ENCODE measurements at places on chromosomes 1 and 21.

GRCh38 chr1:12771186-12771585 lies 2.4 kb upstream of the PRAMEF12 start:
- DNase-seq, result no peak

DNA sequence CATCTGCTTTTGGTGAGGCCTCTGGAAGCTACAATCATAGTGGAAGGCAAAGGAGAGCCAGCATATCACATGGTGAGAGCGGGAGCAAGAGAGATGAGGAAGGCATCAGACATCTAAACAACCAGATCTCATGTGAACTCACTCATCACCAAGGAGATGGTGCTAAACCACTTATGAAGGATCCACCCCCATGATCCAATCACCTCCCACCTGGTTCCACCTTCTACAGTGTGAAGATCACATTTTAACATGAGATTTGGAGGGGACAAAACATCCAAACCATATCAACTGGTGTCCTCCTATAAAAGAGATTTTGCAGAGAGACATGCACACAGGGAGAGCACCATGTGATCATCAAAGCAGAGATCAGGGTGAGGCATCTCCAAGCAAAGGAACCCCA lies 578.6 kb downstream of the MATN1 start:
- no peak for DNase-seq

GRCh38 chr1:110610696-110611286 lies 4.6 kb upstream of the KCNA2 start:
- no peak for DNase-seq

- no peak for DNase-seq
These were observed 26.3 kb downstream of the PER3 start for GRCh38 chr1:7810395-7810794.

DNA sequence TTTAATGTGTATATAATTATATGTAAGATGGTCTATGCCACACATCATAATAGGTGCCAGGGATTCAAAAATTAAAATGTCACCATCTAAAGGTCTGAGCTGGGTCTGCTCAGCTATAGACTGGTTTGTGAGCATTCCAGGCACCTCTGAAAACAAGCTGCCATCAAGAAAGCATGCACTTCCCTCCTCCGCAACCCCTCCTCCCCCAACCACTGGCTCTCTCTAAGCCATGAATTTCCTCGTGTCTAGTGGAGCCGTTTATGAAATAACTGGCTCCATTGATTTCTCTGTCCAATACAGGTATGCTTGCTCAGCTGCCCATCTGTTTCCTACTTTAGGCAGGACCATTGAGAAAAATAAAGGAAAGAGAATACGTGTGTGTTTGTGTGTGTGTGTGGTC lies 522.6 kb upstream of the PLXNA2 start:
- no peak for DNase-seq

- DNase-seq, result no peak
These were observed 167.1 kb downstream of the TGFBR3 start for GRCh38 chr1:91718877-91719276.

DNA sequence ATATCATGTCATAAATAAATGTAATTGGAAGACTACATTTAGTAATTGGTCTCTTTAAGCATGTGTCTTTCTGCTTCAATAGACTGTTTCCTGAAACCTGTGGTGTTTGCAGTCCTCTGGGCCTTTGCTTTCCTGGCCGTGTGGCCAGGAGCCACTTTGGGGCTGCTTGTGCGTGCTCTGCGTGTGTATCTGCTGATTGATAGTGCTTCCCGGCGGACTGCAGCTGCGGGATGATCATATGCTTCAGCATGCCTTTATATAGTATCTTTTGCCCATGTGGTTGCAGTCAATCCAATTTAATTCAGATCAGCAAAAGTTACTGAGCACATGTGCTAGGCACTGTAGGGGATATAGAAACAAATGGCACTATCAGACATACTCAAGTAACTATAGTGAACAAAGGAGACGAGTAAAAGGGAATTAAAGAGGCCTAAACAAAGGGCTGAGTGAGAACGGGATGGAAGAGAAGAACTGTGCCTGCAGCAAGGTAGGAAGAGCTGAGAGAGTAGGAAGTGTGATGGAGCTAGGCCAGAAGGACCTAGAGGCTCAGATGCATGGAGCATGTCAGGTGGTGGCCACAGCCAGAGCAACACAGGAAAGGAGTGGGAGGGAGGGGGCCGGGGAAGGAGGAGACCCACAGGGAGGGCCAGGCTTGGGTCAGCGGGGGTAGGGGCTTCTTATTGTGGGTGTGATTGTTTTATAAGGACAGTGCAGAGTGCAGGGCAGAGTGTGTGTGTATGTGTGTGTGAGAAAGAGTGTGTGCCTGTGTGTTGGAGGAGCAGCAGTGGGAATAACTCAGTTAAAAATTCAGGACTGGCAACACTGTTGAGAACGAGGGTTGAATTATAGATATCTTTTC lies 27.2 kb upstream of the TTF2 start:
- DNase-seq, result no peak

- DNase-seq, result no peak
These were observed 25.2 kb upstream of the TMEM200B start for GRCh38 chr1:29148656-29149491.

DNA sequence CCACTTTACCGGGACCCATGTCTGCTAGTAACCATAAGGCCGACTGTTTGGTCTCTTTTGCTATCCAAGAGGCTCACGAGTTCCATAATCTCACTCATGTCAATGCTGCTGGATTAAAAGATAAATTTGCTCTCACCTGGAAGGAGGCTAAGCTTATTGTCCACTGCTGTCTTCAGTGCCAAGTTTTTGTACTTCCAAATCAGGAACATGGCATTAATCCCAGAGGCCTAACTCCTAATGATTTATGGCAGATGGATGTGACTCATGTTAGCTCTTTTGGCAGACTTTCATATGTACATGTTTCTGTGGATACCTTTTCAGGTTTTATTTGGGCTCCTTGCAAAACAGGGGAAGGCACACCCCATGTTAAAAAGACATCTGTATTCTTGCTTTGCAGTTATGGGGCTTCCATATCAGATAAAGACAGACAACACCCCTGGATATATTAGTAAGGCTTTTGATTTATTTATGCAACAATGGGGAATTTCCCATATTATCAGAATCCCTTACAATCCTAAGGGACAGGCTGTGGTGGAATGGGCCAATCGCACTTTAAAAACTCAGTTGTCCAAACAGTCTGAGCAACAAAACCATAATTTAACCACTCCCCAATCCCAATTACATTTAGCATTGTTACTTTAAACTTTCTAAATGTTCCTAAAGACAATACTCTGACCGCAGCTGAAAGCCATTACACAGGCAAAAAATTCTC lies 162.7 kb downstream of the IER5 start:
- DNase-seq, result no peak

DNA sequence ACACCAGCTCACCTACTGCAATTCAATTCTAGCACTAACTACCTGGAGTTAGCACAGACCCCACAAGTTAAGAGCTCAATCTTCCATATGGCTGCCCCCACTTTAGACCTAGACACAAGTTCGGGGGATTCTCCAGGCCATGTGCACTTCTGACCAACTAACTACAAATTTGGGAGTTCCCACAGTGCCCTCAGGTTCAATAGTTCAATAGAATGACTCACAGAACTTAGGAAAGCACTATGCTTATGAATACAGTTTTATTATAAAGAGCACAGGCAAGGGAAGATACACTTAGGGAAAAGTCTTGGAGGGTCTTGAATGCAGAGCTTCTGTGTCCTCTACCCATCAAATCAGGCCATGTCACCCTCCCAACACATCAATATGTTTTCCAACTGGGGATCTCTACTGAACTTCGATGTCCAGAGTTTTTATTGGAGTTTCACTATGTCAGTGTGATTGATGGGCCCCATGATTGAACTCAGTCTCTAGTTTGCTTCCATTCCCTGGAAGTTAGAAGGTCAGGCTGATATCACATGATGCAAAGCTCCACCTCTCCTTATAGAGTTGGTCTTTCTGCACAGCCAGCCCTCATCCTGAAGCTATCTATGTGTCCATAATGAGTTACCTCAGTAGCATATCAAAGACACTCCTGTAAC lies 46.1 kb downstream of the RAVER2 start:
- no peak for DNase-seq

DNA sequence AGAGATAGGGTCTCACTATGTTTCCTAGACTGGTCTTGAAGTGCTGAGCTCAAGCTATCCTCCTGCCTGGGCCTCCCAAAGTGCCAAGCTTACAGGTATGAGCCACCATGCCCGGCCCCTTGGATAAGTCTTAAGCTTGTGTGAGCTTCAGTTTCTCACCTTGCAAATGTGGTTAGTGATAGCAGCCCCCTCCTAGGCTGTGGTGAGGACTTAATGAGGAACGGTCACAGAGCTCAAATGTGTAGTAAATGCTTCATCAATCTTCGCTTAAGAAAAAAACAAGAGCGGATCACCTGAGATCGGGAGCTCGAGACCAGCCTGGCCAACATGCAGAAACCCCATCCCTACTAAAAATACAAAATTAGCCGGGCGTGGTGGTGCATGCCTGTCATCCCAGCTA lies 3.0 kb downstream of the CNR2 start:
- DNase-seq, result no peak

GRCh38 chr1:115837740-115838421 lies 3.0 kb downstream of the NHLH2 start:
- no peak for DNase-seq

DNA sequence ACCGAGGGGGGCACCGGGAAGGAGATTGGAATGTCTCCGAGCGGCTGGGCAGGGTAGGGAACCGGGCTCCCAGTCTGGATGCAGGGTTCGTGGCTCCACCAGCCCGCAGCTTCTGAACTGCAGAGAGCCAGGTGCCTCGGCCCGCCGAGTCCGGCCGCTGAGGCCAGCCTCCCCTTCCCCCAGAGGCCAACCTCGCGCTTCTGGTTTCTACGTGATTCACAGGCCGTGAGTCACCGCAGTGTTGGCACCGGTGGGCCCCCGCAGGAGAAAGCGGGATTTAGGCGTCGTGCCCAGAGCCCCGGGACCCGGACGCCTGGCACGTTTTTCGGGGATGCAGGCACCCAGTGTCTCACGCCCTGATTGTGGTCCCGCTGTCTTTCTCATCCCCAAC lies 458 bp downstream of the CRABP2 start:
- no peak for DNase-seq

DNA sequence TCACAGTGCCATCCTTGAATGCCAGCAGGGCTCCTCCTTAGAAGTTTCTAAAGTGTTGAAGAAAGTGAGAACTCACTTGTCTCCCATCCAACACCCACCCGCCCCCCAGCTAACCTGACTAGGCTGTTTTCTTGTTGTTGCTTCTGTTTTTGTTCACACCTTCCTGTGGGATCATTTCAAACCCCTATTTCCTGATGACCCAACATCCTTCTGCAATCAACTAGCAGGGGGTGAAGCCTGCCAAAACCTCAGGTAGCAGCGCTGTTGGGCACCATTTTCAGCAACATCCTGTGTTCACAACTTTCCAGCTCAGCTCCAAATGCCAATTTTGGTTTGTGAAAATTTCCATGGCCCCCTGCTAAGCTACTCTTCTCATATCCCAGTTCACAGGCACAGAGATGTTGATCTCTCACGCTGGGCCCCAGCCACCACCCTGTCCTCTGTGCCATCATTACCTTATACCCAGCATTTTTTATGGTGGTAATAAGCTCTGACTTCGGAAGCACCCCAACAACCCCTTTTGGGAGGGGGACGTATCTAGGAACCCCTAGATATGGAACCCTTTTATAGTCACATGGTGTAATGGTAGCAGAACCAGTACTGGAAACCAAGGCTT lies 41.4 kb downstream of the CDC7 start:
- no peak for DNase-seq

DNA sequence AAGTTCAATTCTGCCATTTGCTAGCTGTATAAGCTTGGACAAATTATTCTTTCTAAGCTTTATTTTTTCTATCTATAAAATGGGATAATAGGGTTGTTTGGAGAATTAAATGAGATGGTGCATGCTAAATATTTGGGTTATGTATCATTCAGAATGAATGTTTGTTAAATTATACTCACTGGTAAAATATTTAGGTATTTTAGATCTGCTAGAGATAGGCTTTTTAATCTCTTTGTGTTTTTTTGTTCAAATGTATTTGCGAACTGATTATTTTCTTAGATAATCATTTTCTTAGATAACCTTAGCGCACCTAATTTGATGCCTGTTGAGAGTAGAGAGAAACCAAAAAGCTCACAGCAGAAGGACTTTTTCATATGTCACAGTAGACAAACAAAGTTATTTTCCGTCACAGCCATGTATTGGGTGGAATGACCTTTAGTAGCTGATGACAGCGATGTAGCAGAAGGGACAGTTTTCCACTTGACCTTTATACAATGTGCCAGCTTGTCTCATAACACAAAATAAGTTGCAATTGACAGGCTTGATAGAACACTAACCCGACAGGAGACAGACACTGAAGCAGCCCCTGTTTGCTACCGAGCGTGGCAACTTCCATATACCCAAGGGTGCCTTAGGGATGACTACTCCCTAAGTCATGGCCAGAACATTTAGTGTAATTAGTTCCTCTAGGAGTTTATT lies 93.0 kb downstream of the DISC1 start:
- DNase-seq, result no peak

DNA sequence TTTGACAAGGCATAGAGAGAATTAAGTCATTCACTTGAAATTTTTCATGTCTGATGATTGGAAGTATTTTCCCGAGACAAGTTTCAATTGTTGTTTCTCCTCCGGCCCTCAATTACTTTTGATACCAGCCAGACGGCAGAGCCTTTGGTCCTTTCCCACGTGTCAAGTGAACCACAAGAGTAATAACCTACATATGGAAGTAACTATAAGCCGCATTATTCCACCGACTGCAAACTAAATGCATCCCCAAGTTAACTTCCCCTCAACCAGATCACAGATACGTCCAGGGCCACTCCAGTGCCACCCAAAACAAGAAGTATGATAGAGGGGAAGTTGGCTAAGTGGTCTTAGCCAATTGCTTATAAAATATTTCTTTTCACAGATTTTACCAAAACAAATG lies 20.2 kb downstream of the COLGALT2 start:
- no peak for DNase-seq

DNA sequence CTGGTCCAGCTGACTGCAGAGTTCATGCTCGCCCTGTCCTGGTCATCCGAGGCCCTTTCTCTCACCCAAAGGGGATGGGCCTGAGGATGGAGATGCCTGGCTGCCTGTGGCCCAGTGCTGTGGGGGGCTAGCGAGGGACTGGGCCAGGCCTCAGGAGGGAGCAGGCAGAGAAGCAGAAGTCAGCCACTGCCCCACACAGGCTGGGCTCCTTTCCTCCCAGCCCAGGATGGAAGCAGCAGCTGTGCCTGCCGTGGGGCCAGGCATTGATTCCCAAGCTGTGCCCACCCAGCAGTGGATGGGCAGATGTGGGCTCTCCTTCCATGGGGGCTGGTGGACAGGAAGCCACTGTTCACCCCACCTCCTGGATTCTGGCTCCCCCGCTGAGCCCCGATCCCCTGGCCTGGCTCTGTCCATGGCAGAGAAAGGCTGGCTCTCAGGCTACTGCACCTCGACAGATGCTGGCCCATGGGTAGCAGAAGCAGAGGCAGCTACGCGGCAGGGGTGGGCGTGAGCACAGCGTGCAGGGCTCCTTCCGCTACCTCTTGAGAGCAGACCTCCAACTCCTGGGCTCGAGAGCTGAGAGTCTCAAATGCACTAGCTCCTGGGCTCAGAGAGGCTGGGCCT lies 24.6 kb downstream of the RUNX3 start:
- DNase-seq, result no peak

Measured in stimulated activated CD8-positive, alpha-beta memory T cell treated with anti-CD3 and anti-CD28 coated beads, Interleukin-15, amount 100 ng/mL, for 1 hour (primary cell).